ENCODE measurements at places on chromosomes 5 and 9. TPM values are rescaled to one million over a fixed set of nuclear protein-coding genes. Genes with fewer than 3 reads are reported as not detected.

CTNNAL1 gene
- total RNA-seq = 37.5 TPM

HTR4 gene
- total RNA-seq = not detected

PIK3R1 gene
- 69.5 TPM for total RNA-seq

SLC28A3 gene
- total RNA-seq = 0.09 TPM

ARRDC3 gene
- total RNA-seq = 90.1 TPM

FAM193B gene
- 12.2 TPM for total RNA-seq
